Omental fat pad (tissue), 4 donors: ENCODE measurements at places on chromosomes 1 and 21. TPM values are rescaled to one million over a fixed set of nuclear protein-coding genes. Genes with fewer than 3 reads are reported as not detected.

ANGPTL1 gene
- 127 TPM for total RNA-seq

SPRR1B gene
- total RNA-seq, result not detected

EDEM3 gene
- total RNA-seq, result 47.1 TPM

RNU1-4 gene
- under 0.01 TPM for total RNA-seq

YIPF1 gene
- 14.8 TPM for total RNA-seq

ATP1A2 gene
- total RNA-seq, result 91.1 TPM

OR2T35 gene
- not detected for total RNA-seq

FAM3B gene
- 1.8 TPM for total RNA-seq

CYP2J2 gene
- 5.2 TPM for total RNA-seq

NLRP3 gene
- total RNA-seq, result 16.7 TPM

CRYZ gene
- total RNA-seq, result 9.1 TPM

GPR52 gene
- total RNA-seq, result 1.9 TPM

PLEKHN1 gene
- 0.19 TPM for total RNA-seq

GBP6 gene
- not detected for total RNA-seq

EFHD2 gene
- total RNA-seq, result 45.7 TPM

RPL11 gene
- total RNA-seq, result 977 TPM

RNF186 gene
- total RNA-seq, result not detected

SEC16B gene
- total RNA-seq, result 7.7 TPM

MYBPH gene
- total RNA-seq, result not detected

RAB3B gene
- not detected for total RNA-seq

SLAMF7 gene
- 3.2 TPM for total RNA-seq

TSTD1 gene
- 29.4 TPM for total RNA-seq

OLIG2 gene
- not detected for total RNA-seq

BRDT gene
- not detected for total RNA-seq

SUSD4 gene
- 3.2 TPM for total RNA-seq

IL19 gene
- not detected for total RNA-seq

HFM1 gene
- 0.50 TPM for total RNA-seq

ENTREP3 gene
- 11.5 TPM for total RNA-seq

SPRR2A gene
- not detected for total RNA-seq

FMO1 gene
- 1.3 TPM for total RNA-seq

RGS13 gene
- not detected for total RNA-seq

SPRR5 gene
- total RNA-seq, result not detected

TNFRSF8 gene
- 31.9 TPM for total RNA-seq

TMEM51 gene
- total RNA-seq, result 3.6 TPM

PPIAL4G gene
- total RNA-seq, result 0.25 TPM

TRNP1 gene
- total RNA-seq, result 13.3 TPM

SPATC1L gene
- 0.96 TPM for total RNA-seq

CD101 gene
- 2.0 TPM for total RNA-seq

DISC1 gene
- total RNA-seq, result 9.6 TPM

HTR1D gene
- total RNA-seq, result not detected

PRR9 gene
- total RNA-seq, result not detected

MPL gene
- not detected for total RNA-seq

IRF6 gene
- total RNA-seq, result 1.4 TPM

SLC26A9 gene
- total RNA-seq, result 0.24 TPM

C1orf105 gene
- not detected for total RNA-seq

ORC1 gene
- total RNA-seq, result 1.1 TPM

IQCC gene
- total RNA-seq, result 0.60 TPM
